ENCODE measurements at places on chromosomes 3 and 15.

DNA sequence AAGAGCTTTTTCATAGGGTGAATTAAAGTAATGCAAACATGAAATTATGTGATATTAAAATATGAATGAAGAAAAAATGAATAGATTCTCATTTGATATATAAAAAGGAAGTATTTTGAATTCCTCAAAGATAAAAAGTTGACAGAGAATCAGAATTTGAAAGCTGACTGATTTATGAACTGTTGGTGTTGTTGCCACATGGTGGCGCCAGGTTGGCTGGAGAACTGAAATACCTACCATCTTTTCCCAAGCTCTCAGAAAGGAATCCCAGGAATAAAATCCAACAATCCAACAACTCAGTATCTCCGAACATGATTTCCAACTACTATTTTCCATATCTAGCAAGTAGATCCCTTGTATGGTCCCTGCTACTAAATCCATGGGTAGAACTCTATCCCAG is 3.1 kb downstream of the MYRIP start:
- no peak for DNase-seq

GRCh38 chr3:150402217-150402616 is 5.9 kb upstream of the TSC22D2 start:
- DNase-seq = no peak

DNA sequence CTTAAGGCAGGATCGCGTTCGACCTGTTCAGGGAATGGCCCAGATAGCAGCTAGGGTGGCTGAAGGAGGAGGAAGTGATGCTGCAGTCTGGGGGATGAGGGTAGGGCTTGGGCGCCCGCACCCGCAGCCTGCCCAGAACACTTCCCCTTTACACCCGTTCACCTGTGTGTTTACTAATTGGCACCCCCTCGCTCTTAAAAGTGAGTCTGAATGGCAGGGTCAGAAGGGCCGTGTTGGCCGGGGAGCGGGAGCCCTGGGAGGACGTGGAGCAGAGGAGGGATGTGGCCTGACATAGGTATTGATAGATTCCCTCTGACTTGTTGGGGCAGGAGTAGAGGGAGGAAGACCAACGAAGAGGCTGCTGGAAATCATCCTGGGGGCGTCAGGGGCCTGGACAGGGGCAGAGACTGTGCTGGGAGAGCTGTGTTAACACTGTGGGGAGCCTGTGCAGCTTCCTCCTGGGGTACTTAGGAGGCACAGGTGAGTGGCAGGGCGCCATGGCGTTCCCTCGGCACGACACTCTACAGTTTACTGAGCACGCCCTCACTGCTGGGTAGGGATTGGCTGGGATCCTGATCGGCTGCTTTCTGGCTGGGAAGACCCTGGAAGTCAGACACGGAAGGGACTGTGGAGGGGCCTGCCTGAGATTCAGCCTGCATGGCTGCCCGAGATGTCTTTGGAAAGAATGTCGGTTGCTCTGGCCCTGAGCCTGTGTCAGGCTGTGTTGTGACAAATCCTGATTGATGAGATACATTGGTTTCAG is 51.7 kb downstream of the SLC6A6 start:
- DNase-seq = no peak

- peak; percentile 8 for DNase-seq
These were observed at the start of gene NTRK3 for GRCh38 chr15:88256279-88257230. TSS of gene NTRK3 (minus strand) at chr15:88256739. CDS start at chr15:88256153, 586 bp downstream.
